Right cardiac atrium (tissue), 5 donors: ENCODE measurements at places on chromosomes 6 and 20.

GRCh38 chr20:38471987-38472512 is 593 bp upstream of the RALGAPB start:
- no peak for DNase-seq

GRCh38 chr20:478010-478948 is 15.9 kb upstream of the TBC1D20 start:
- no peak for DNase-seq

DNA sequence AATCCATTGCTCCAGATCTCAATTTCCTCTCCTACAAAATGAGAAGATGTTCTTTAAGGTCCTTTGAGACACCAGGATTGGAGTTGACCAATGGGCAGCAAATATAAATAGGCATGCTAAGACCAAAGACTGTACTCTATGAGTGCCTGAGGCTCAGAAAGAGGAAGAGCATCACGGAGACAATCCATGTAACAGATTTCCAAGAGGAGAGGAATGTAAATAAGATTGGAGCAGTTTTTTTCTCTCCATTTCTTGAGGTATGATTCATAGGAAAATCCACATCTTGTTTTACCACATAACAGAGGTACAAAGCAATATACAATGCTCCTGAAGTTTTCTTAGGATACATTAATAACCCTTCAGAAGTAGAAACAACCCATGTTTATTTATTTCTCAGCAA is 109.8 kb downstream of the UBE3D start:
- no peak for DNase-seq

GRCh38 chr6:36387440-36388303 is at the start of gene ETV7:
Gene ETV7 (minus strand): TSS chr6:36387669. CDS start chr6:36387541, 128 bp downstream.
- peak; percentile 65 for DNase-seq

DNA sequence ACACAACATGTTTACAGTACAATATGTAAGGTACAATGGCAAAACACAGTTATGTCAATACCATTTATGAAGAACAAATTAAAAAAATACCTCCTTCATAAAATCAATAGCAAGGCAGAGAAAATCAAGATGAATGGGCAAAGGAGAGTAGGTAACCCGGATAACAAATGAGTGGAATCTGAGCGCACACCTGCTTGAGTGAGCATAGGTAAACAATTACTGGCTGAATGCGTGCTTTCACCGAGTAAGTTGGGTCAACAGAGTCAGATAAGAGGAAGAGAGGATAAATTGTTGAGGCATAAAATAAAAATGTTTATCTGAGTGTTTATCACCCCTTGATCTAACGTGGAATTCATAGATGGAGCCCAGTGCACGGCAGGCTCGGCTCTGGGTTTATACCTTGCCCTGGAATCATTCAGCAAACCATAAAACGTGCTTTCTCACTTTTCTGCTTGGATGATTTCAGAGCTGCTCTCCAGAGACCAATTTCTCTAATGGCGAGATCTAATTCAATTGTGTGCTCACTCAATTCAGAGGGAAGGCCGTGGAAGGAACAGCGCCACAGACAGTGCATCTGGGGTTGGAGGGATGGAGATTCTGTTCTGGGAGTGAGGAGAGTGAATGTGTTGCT is 224.8 kb upstream of the MAP3K7 start:
- DNase-seq: no peak

DNA sequence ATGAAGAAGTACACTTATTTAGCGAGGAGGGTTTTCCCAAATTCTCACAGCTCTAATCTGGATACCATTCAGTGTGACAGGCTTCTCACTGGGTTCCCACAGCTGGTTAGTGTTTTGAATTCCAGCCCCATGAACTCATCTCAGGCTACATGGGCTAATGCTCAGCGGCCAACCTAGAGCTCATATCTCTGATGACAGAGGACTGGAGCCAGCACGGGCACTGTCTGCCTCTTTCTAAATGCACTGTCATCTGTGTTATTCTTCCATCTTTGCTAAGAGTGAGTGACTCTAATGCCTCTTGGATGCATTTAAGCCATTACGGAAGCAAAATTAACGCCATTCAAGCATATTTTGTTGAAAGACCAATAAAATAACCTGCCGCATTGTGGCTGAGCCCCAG is 308.9 kb upstream of the JAG1 start:
- DNase-seq: peak; percentile 67

DNA sequence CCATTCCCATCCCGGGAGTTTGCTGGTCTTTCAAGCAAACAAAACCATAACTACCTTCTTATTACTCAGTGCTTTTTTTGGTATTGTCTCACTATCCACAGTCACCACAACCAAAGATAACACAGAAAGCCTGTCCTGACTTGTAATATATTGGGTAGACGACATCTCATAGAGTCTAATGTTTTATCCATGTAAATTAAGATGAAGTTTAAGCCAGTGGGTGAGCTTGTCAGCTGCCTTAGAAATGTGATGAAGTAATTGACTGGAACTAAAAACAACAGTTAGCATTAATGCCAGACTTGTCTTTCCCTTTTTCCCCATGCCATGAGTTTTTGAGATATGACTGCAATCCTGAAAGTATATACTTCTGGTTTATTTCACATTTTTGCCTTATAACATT is 282.7 kb upstream of the PRDM1 start:
- no peak for DNase-seq

- no peak for DNase-seq
Measured at GRCh38 chr20:58017231-58017969, 211.1 kb downstream of the ANKRD60 start.

GRCh38 chr6:149934249-149935156 is 7.3 kb upstream of the ULBP2 start:
- DNase-seq: peak; percentile 42

- no peak for DNase-seq
Measured at GRCh38 chr6:82921258-82921657, 144.4 kb downstream of the UBE3D start.

DNA sequence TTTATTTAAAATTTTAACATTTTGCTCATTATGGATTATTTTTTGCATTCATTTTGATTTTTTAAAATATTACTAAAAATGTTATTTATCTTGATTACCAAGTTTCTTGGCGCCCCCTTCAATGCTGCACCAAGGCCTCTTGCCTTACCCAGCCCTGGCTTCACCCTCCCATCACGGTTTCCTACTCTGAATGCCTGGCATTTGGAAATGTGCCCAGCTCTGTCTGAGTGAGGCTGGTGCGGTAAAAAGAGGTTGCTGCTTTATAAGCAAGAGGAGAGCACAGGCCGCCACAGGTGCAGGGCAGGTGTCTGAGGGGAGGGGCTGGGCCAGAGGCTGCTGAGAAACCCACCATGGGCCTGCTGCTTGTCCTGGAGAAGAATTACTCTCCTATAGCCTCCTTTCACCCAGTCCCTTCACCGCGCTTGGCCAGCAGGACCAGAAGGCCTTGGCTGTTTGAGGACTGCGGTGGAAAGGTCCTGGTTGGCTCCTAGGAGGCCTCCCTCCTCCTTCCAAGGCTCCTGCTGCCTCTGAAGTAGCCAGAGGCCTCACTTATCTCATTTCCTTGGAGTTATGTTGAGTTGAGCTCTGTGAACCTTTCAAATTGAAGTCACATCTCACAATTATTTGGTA is 62.6 kb downstream of the BANF2 start:
- no peak for DNase-seq

DNA sequence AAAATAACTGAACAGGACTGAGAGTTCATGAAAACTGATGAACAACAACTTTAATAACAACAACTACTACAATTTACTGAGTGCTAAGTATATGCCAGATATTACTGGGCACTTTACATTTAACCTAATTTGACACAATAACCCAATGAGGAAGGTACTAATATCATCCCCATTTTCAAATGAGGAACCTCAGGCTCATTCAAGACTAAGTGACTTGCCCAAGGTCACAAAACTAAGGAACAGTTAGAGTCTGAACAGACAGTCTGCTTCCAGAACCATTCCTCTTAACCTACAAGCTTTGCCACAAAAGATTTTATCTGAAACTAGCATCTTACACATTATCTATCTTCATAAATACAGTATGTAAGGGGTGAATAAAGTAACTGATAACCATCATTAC is 10.6 kb upstream of the NDRG3 start:
- no peak for DNase-seq

GRCh38 chr20:54203281-54203680 is 4.6 kb upstream of the PFDN4 start:
- no peak for DNase-seq

- no peak for DNase-seq
Measured at GRCh38 chr6:108650781-108651180, 90.1 kb downstream of the FOXO3 start.

- no peak for DNase-seq
Measured at GRCh38 chr6:21200134-21200870, 393.2 kb upstream of the SOX4 start.

DNA sequence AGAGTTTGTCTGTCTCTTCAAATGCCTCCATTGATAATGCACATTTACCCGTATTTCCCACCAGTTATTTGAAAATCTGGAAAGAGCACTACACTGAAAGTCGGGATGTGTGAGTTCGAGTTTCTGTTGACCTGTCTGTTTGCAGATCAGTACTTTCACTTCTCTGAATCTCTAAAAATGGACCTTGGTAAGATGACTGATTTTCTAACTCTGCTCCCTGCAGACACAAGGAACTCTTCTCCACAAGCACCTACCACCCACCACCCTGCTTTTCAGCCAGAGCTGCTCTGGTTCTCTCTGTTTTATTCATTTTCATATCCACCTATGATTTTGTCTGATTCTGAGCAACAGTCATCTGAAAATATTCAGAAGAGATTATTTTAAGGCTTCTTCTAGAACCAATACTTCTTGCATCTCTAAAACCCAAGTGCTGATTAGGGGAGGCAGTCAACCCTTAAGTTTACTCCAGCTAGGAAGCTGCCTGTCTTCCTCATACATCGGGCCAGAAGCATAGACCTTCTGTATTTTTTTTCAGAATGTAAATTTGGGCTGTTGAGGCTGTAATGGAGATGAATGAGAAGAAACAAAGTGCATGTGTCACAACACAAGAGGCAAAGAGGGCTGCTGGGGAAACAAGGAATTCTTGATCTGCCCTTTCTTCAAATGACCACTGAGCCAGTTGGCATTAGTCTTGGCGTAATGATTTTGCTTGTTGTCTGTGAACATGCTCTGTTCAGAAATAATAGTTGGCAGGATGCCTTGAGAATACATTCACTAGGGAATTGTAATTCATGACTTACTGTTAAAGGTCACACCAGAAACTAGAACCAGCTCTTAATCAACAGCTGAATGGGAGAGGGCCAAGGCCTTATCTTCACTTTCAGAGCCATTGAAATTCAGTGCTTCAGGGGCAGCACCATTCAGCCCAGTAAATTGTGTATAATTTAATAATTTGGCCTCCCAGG is 85.4 kb upstream of the MYLIP start:
- no peak for DNase-seq

DNA sequence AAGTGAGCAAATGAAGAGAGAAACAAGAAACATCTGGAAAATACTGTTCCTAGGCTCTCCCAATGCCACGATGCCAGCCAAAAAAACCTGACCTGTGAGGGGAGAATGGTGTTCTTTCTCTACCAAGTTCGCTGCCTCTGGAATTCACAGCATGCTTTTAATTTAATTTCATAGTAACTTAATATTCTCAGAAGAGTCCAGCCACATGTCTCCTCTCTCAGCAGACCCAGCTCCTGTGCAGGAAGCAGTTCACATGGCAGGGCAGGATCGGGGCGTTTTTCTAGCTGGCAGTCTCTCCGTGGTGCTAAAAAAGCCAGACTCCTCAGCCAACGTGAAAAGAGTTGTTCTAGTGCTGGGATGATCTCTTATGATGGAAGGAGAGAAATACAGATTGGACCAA is 57.5 kb downstream of the BFSP1 start:
- no peak for DNase-seq

- DNase-seq: no peak
Measured at GRCh38 chr20:22775671-22776139, 191.3 kb upstream of the FOXA2 start.

DNA sequence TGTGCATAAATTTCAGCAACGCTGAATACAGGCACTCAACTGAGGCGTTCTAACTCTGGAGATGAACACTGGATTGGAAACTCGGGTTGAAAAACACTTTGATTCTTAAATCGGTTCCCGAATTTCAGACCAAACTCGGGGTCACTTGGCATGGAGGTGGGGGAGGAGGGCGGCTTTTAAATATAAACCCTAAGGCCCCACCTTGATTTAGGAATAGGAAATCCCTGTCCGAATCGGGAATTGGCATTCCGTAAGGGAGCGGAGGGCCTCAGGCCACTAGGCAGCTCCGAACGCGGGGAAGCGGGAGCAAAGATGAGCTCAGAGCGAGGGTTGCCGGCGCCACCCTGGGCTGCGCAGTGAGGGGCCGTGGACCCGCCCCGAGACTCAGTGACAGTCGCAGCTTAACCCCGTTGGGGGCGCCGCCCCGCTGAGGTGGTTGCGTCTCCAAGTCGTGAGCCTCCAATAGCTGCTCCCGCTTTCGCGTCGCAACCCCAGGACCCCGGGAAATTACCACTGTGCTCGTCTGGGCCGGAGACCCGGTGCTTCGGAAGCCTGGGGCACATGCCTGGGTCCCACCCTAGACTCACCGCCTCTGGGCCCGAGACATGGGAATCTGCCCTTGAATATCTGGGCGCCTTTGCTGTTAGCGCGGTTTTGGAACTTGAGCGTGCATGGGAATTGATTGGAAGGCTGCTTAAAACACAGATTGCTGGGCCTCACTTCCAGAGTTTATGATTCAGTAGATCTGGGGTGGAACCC is 4.6 kb upstream of the SIM1 start:
- no peak for DNase-seq

- no peak for DNase-seq
Measured at GRCh38 chr20:48995589-48995988, 50.5 kb upstream of the CSE1L start.
